ENCODE measurements at places on chromosomes 7 and 10.

- no peak for DNase-seq
These were observed 60.2 kb downstream of the ZNF467 start for GRCh38 chr7:149713061-149713730.

DNA sequence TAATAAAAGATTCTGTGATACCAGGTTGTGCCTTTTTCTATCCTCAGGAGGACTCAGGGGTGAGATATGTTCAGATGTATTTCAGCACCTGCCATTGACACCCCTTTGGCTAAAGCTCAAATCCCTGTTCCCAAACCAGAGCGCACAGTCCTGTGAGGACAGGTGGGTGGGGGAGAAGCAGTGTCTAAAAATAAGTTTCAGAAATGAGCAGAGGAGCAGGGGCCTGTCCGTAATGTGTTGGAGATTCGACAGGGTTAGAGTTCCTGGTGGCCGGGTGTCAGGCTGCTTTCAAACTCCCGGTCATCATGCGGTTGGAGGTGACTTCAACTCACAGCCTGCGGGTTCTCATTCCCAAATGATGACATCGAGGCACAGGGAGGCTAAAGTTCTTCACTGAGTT, 211.5 kb downstream of the KLF6 start:
- DNase-seq, result no peak

DNA sequence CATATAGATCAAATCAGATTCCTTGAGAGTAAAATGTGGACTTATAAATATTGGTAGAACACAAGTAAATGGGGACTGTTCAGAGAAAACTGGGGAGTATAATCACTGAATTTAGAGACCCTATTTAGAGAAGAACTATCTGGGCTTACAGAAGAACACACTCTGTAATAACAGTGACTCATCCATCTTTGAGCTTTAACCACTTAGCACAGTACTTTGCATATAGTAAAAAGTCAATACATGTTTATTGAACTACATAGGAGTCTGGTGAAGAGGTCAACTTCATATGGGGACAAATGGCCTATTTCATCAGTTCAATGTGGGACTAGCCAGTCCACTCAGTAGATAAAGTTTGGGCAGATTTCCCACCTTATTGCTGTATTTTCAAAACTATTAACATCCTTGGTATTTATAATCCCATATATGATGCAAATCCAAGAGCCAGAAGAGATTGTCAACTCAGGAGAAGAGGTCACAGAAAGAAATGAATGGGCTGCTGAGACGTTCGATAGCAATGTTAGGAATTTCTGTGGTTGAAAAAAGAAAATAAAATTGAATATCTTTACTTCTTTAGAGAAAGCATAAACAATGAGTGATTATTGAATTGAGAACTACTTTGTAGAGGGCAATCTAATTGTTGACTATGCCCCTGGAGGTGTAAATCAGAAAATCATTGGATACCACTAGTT, 119.3 kb upstream of the CACNA2D1 start:
- peak; percentile 10 for DNase-seq

DNA sequence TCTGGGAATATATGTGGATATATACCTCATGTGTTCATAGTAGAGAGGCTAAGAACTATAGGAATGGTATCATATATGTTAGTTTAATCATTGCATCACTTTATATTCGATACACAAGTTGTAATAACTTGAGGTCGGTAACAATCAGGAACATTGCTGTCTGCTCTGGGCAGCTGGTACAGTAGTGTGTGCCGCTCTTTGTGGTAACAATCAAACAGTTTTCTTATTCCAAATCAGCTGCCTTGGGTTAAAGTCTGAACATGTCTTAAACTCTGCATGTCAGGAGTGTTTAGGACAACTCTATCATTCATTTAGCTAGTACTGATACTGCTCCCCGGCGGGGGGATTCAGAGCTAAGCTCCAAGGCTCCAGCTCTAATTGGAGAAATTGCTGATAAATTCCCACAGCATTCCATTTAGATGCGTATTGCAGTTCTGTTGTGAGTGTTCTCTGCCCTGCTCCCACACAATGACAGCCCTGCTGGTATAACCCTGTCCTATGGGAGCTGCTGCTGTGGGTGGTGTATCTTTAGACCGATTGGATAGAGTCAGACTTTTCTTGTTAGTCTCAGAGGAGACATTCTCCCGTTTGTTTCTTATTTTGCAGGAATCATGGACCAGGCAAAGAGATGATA, 707.5 kb upstream of the FZD8 start:
- peak; percentile 93 for DNase-seq

DNA sequence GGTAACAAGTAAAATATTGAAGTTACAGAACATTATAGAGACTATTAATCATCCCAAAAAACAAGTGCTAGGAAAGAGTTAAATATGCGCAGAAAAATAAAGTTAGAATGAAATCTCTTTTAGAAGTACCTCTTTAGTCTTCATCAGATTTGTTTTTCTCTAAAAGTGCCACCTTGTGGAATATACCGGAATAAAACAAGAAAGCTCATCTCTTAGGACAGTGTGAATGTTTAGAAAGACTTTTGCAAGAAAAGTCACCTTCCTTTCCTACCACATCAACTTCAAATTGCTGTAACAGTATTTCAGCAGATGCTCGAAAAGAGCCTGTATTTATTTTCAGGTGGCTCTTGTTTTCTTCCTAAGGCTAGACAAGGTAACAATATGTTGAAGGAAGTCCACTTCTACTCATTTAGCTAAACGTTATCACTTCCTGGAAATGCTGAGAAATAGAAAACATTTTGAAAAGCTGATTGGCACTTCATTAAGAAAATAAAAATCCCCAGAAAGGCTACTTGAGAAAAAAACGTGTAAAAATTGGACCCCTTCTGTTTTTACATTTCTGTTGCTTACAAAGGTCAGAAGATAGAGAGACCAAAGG, 19.8 kb upstream of the FAM133B start:
- no peak for DNase-seq

GRCh38 chr10:7184660-7185366, 226.0 kb downstream of the SFMBT2 start:
- DNase-seq, result no peak

DNA sequence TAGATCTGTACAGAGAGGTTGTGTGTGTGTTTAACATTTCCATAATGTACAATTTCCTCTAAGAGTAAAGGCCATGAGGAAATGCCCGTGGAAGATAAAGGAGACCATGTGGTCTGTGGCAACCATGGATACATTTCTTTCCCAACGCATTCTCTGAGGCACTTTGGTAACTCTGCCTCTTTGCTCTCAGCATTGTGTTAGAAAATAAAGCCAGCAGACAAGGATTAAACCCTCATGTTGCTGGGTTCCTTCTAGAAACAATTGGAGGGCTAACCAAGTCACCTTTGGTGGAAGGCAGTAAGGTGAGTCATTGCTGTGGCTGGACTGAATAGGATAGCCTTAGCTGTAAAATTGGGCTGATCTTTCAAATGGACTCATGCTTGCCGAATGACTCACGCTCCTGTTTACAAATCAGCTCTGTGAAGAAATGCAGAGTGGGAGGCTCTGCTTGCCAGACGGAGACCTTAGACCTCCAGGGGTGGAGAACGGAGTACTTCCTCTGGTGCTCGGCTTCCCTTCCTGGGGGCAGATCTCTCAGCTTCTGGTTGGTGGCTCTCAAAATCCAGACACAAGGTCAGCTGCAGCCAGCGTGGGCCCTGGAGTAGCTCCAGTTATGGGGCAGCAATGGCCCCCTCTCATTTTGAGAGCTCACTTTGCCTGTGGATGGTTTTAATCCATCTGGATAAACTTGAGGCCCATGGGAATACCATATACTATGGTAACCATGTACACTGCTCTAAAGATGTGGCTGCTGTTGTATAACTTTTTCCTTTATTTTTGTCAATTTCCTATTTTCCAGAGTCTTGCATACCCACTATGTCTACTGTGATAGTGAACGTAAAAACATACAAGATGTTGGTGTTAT, 137.3 kb downstream of the TCF7L2 start:
- peak; percentile 90 for DNase-seq

- DNase-seq, result peak; percentile 44
These were observed 43.6 kb downstream of the NSUN6 start for GRCh38 chr10:18607503-18608378.

DNA sequence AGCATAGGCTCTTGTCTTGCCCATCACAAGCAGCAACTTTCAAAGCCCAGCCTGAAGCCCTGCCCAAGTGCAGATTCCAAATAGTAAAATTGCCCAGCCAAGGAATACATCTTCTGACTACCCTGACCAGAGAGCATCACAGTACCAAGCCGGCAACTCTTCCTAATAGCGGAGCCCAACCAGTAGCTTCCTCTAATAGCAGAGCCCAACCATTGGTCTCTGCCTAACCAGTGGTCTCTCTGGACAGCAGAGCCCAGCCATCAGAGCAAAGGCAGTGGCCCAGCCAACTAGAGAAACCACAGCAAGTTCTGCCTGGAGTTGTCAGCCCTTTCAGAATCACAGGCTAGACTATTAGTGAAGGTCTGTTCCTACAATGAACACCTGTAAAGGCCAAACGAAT, 285.6 kb downstream of the HGF start:
- no peak for DNase-seq

- DNase-seq, result no peak
These were observed 76.1 kb downstream of the GPR37 start for GRCh38 chr7:124689523-124689922.

DNA sequence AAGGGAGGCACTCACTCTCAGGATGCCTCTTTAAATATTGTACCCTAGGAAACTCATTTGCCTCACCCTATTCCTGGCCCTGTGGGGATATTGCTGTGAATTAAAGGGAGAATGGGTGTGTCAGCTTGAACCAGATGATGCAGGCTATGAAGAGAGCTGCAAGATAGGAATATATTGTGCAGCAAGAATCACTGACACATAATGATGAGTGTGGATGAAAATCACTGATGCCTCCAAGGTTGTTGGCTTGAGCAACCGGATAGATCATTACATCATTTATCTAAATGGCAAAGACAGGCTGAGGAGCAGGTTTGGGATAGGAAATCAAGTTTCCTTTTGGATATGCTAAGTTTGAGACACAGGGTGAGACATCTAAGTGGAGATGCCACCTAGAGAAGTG, 6.2 kb downstream of the SLC26A4 start:
- DNase-seq, result no peak

GRCh38 chr7:76294344-76295024, 8.0 kb upstream of the HSPB1 start:
- peak; percentile 87 for DNase-seq

DNA sequence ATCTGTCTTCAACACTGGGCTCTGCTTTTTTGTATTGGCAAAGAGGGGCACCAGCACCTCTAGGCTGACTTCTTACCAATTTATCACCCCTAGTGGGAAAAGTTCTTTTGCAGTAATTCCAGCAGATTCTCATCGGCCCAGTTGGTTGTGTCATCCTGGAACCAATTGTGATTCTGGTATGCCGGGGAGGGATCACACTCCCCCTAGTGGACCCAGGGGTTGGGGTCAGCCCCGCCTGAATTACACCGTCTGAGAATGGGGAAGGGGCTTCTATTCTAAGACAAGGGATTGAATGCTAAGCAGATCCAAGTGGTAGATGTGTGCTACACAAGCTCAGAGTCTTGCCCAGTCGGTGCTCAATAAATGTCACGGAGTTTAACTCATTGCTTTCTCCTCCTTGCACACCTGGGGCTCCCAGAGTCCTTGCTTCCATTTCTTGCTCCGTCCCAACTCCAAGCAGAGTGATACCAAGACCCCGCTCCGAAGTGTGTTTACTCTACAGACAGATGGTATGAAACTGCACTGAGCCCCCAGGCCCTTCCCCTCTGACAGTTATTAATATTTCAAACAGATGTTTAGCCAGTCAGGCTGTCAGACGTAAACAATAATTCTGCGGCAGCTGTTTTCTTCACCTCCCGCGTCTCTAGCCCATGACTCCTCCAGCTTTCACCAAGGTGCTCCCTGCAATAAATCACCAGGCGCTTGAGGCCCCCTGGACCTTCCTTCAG, 71.9 kb downstream of the C10orf105 start:
- DNase-seq, result no peak

GRCh38 chr7:2100278-2101208, 132.2 kb downstream of the MAD1L1 start:
- no peak for DNase-seq

DNA sequence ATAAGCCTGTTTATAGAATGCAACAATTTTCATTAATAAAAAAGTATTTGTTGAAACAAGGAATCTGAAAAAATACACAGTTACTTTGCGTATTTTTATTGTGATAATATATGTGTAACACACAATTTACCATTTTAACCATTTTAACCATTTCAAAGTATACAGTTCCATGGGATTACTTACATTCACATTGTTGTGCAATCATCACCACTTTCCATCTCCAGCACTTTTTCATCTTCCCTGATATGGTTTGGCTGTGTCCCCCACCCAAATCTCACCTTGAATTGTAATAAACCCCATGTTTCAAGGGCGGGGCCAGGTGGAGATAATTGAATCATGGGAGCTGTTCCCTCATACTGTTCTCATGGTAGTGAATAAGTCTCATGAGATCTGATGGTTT, 61.3 kb upstream of the GLCCI1 start:
- DNase-seq, result no peak

- no peak for DNase-seq
These were observed 7.1 kb downstream of the MRC1 start for GRCh38 chr10:17816199-17816598.

DNA sequence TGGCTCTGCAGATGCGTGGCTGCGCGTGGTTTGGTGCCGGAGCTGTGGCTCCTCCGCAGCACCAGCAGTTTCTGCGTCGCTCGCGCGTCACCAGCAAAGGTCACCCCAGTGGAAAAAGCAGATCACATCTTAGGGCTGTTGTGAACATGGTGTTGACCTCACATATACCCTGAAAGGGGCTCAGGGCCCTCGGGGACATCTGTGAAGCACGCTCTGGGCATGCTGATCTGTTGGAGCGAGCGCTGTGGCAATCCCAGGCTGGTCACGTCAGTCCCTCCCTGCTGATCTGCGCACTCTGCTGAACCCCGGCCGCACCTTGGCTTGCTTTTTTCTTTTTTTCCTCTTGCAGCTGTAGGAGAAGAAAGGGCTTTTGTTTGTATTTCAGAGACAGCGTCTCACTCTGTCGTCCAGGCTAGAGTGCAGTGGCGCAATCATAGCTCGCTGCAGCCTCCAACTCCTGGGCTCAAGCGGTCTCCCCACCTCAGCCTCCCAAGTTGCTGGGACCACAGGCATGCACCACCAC, 33.3 kb upstream of the AP5Z1 start:
- no peak for DNase-seq

- DNase-seq, result no peak
These were observed 386.4 kb downstream of the PLXNA4 start for GRCh38 chr7:132189881-132190280.

DNA sequence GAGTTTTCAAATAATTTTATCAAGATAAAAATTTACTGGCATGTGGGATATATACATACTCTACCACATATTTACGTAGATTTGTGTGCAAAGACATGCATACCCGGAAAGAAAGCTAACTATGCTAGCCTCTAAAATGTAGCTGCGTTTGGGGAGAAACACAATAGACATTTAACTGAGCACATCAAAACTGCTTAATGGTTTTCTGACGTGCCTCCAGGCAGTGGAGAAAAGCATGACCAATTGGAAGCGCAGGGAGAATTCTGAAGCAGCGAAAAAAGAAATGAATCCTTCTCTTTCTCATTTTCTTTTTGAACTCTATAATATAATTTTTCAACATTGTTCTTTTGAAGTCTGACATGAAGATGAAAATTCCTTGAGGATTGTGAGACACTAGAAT, 60.3 kb upstream of the LYZL1 start:
- DNase-seq, result no peak

GRCh38 chr7:31340051-31340450, 475 bp downstream of the NEUROD6 start:
- no peak for DNase-seq

All from amniotic stem cell (primary cell).